ENCODE measurements at places on chromosomes 1 and 21.

DNA sequence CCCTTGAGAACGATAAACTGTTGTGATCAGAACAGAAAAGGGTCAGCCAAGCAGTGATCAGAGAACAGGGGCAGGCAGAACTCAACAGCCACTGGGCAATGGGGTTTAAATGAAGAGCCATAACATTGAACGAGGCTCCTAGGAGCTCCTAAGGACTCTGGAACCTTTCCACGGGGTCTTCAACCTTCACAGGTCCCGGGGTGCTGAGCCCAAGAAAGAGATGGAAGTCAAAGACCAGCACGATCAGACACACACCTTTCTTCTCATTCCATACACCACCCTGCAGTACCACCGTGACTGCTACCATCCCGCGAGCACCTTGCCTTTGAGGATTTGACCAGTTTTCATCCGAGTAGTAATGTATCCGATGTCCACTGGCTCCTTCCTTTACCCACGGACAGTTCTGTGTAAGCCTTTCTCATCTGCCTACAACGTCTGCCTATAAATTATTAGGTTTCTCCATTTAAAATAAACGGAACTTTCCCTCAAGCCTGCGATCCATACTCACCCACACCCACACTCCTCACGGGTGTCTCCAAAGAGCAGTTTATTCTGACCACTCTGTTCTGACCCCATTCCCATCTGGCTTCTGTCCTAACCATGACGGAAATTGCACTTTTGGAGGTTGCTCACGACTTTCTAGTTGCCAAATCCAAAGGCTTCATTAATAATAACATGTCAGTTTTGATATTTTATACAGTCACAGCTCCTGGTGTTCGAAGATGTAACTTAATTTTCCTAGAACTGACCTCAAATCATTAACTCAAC is 16.8 kb upstream of the HHAT start:
- DNase-seq: no peak

- no peak for DNase-seq
These were observed 509.7 kb downstream of the AJAP1 start for GRCh38 chr1:5164158-5164557.

DNA sequence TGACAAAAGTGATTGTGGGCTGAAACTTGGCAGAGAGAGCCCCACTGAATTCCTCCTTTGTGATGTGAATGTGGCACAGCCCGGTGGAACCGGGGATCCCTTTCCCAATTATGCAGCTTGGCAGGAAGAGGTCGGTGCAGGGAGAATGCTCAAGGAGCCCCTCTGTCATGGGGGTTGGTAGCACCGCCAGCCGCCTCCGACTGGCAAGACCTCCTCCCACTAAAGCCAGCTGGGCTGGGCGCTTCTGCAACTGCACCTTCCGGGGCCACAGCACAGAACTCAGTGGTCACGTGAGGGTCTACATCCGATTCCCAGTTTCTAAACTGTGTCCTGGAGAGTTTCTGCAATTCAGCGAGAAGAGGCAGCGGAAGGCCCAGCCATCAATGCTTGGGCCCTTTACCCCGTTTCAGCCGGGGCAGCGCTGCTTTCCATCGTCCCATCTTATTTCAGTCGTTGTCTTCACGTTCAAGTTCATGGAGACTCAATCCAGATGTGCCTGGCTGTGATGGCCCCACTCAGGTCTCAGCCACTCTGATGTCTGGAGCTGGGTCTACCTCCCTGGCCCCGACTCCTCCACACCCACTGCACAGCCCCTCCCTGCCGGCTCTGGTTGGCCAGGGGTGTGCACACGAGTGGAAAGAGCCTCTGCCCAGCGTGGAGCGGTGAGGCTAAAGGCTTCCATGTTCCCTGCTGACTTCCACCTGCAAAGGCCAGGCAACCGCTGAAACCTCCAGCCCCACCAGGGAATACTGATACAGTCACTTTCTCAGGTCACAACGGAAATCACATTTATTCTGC is 39.8 kb upstream of the FHAD1 start:
- DNase-seq: no peak

GRCh38 chr1:228010921-228011320 is 4.1 kb downstream of the WNT3A start:
- no peak for DNase-seq

DNA sequence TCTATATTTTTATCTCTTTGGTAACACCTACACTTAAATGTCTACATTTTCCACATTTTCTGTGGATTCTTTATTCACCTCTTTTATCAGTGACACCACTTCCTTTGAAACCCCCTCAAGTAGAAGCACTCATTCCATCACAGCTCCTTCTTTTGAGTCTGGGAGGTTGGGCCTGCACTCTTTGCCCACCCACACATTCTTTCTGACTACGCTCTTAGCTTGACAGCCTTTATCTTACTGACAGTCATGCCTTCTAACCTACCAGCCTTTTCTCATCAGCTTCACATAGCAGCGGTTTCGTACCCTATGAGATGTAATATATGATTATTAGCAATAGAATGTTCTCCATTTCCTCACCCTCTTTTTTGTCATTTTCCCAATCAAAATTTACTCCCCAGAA is 151.9 kb downstream of the TNFSF18 start:
- peak; percentile 40 for DNase-seq

DNA sequence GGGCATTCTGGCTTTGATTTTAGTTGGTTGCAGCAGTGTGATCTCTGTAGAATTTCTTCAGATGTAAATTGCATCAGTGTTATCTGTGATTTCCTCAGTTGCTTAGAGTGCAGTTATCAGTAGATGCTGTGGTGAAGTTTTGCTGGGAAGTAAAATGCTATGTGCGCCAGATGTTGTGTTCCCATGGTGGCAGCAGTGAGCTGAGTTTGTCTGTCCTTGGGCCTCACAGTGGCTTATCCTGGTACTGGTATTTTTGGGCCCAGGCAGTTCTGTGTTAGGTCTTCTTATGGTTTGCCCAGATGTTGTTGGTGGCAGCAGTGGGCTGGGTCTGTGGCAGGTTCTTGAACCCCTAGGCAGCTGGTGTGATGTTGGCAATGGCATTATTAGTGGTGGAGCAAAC is 1242.1 kb downstream of the PLA2G4A start:
- no peak for DNase-seq

- no peak for DNase-seq
These were observed 1.9 kb upstream of the TEKT2 start for GRCh38 chr1:36081926-36082485.

DNA sequence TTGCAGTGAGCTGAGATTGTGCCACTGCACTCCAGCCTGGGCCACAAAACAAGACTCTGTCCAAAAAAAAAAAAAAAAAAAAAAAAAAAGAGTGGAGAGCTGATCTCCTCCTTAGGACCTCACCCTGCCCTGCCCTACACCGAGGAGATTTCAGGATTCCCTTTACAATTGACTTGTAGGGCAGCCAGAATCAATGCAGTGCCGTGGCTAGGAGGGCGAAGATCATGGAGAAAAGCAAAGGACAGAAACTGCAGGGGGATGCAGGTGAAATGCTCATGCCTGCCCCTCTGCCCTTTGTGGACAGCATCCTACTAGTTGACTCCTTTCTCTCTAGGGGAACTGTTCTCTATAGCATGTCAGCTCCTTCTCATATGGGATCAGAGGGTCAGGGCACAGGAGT is 9.6 kb downstream of the FHAD1 start:
- DNase-seq: no peak
